ENCODE measurements at places on chromosomes 2 and 18.
A peak's percentile ranks its signal among the peaks of the same experiment; 100 is the strongest.

GRCh38 chr2:228359473-228359872 is 178.0 kb upstream of the SPHKAP start:
- DNase-seq = no peak

DNA sequence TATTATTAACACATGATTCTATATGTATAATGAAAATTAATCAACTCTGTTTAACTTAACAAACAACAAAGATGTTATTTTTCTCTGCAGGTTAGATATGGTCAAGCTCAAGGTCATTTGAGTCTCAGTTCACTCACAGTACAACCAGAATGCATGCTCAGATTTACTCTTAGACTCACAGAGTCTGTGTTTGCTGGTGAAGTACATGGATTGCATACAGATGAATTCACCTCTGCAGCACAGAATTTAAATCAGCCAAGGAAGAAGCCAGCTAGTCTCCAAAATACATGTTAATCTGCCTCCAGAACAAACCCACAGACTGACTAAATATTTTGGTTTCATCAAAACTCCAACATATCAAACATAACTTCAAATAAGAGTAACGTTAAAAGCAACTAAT is 424.5 kb downstream of the RAD51AP2 start:
- no peak for DNase-seq

DNA sequence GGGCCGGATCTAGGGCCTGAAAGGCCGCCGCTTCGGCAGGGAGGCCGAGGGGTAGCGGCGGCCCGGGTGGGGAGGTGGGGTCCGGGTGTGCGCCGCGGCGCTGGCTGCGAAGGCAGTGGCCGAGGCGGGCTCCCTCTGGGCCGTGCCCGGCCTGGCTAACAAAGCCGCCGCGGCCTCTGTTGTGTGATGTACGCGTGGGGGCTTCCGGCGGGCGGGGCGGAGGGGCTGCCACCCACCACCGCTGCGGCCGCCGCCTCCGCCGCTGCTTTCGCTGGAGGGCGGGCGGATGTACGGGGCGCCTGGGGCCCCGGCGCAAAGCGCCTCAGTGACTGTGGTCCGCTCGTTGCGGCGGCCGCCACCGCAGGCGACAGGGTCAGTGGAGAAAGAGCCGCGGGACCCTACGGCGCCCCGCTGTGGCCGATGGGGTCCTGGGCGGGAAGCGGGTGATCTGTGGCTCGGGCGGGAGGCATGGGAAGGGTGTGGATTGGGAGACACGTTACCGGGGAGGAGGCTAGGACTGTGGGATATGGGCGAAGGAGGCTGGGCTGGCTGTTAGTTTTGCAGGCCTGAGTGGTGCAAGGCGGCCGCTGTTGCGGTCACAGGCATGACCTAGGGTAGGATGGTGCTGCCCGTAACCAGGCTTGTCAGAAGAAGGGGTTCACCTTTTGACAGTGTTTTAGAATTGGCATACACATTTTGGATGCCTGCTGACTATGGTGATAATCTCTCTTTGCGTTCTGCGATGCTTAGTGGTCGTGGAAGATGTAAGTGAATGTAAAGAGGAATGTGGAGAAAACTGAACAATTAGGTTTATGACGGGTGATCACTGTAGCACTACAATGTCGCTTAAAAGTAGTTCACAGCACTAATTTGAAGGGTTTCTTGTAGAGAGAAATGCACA is 662 bp downstream of the BZW1 start:
- peak; percentile 76 for DNase-seq

- peak; percentile 72 for DNase-seq
Measured at GRCh38 chr2:17747684-17748452, 5.7 kb downstream of the SMC6 start.

DNA sequence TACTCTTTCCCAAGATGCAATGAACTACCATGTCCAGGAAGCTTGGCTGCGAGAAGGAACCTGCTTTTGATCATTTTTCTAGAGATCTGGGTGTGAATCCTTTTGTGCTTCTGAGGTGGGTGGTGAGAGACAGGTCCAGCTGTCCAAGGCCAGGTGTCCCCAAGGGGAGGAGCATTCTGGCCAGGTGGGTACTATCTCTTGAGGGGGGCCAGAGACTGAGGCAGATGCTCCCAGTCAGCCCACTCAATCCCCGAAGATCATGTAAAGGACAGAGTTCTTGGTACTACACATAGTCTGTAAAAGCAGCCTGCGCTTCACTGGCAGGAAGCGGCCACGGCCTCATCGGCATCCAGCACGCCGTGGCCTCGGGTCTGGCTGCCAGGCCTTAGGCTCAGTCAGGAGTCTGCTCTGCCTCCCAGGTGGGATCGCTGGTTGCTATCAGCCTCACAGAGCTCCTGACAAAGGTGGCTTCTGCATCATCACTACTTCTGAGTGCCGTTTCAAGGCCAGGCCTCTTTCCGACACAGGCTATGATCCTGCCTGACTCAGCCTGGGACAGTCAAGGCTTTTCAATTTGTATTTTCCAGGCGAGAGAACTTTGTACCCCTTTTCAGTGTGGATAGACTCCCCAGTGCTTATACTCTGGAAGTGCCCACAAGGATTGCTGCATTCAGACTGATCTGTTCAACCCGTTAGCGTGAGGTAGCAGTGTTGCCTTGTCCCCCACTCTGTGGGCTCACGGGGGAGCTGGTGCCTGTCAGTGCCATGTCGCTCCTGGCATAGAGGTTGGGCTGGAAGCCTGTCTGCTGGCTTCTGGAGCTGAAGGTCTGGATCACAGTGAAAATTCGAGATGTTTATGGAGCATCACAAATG is 29.1 kb downstream of the STK25 start:
- DNase-seq = no peak

- DNase-seq = no peak
Measured at GRCh38 chr2:240737512-240737911, 45.8 kb downstream of the AQP12A start.
